Stimulated activated naive CD8-positive, alpha-beta T cell treated with anti-CD3 and anti-CD28 coated beads, Interleukin-15, amount 100 ng/mL, for 72 hours (primary cell): ENCODE measurements at places on chromosomes 7 and 10.

DNA sequence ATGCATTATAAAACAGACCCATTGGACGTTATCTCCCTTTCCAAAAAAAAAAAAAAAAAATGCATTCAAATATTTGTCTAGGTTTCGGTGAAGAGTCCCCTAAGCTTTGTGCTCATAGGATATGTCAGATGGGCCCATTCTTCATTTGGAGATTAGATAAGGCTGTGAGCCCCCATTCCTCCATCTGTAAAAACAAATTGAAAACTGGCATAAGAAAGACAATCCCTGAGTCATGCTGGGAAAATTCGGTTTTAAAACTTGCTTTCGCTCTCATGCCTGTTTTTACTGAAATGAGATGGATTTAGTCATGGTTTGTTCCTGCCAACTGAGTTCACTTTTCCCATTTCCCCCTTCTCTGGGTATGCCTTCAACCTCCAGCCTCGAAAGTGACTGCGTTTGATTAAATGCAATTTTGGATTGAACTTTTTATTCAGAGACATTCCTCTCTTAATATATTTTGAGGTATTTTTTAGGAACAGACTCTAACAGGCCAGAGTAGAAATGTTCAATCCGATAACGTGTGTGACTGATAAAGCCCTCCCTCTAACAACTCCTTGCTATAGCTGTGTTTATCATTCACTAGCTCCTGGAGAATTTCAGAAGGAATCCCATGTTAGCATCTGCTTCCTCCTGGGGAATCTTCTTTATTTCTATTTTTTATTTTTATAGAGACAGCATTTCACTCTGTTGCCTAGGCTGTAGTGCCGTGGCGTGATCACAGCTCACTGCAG lies 190.9 kb upstream of the LYZL2 start:
- no peak for DNase-seq

- DNase-seq: no peak
These were observed 17.6 kb downstream of the INTS1 start for GRCh38 chr7:1486571-1486970.

DNA sequence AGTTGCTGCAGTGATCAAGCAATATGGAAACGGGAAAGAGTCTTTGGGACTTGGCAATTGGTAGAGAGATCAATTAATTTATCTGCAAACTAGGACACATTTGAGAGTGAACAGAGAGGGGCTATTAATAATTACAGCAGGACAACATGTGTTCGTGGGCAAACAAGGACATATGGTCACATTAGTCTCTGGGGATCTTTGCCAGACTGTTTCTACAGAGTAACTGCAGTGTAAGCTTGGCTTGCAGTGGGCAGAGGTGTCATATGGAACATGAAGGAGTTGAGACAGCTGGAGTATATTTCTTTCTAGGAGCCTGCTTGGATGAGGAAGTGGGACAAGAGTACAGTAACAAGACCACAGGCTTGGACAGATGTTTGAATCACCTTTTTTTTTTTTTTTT lies 232.1 kb upstream of the LYZL1 start:
- DNase-seq: no peak

- no peak for DNase-seq
These were observed 23.7 kb downstream of the KCNH2 start for GRCh38 chr7:150954201-150954985.

- DNase-seq: no peak
These were observed 294.4 kb upstream of the MKI67 start for GRCh38 chr10:128420623-128421022.

DNA sequence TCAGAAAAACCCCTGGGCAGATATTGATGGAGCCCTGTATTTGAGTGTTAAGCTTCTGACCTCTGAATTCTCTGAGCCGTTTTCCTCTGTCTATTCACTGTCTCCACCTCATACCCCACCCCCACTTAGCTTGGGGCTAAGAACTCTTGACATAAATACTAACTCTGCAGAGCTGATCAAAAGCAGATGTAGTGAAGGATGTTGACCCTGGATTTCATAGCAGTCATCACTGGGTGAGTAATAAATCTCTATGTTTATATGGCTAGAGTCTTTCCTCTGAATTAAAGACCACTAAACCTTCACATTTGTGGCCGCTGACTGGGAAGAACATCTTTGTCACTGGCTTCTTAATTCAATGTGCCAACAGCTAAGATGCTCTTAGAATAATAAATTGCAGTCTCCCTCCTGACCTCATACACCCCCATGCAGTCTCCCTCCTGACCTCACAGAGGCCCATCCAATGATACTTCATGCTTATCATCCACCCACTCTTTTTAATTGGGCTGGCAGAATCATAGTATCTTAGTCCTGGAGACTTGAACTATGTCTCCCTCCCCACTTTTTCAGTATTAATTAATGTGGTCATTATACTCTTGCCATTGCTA lies 78.0 kb upstream of the MACROH2A2 start:
- DNase-seq: no peak

DNA sequence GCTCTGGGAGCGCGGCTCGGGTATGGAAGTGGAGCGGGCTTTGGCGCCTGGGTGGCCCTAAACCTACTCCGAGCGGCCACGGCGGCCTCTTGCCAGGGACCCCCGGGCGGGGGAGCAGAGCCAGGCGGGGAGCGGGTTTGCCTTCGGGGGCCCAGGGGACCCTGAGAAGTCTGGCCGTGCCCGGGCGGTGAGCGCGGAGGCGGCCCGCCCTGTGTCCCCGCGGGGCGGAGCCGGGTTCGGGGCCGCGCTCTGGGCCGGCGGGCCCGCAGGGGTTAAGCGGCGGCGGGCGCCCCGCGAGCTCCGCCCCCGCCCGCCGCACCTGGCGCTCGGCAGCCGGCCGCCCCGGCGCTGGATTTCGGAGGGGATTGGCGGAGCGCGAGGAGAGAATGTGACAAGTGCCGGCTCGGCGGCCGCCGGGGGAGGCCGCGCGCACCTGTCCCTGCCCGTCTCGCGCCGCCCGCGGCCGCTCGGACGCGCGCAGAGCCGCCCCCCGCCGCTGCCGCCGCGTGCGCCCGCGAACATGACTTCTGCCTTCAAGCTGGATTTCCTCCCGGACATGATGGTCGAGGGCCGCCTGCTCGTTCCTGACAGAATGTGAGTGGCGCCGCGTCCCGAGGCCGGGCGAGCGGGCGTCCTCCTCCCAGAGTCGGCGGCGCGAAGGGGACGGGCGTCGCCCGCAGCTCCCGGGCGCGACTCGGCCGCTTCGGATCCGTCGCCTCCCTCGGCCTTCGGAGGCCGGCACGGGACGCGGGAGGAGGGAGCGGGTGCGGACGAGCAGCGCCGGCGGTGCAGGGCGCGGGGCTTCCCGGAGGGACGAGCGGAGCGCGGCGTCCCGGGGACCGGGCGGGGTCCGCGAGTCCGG lies at the start of gene CELF2:
CELF2 (plus strand) TSS at position 303 of the 862 bp plus-strand sequence; CDS start at position 521, 218 bp downstream.
- peak; percentile 63 for DNase-seq

- DNase-seq: peak; percentile 55
These were observed 43.5 kb downstream of the YKT6 start for GRCh38 chr7:44244282-44244681.

DNA sequence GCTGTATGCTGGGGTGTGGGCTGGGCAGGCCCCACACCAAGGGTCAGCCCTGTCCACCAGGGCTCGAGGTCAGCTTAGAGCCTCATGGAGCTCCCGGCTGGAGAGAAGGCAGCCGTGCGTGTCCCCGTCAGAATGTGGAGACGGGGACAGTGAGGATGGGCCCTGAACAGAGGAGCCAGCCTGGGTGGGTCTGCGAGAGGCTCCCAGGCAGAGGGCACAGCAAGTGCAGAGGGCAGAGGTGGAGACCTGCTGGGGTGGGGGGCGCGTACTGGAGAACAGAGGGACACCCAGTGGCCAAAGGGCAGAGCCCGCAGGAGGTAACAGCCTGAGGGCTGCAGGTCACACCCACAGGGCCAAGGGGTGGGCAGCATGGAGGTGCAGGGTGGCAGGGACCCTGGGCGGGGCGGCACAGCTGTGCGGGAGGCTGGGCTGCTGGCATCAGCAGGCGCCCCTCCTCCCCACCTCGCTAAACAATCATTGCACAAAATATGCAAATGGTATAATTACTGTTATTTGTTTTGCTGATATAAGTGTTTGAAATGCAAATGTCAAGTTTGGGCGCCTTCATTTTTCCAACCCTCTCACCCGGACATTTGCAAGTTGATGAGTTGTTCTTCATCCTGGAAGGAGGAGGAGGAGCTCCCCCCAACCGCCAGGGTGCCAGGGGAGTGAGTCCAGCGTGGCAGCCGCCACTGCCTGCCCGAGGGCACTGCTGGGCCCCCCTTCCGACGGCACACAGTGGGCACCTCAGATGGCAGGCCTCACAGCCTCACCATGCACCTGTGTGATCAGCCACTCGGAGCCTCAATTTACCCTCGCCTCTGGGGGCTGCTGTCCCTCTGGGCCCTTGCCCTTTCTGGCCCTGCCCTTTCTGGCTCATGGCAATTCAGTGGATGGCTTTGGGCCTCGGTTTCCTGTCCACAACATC lies 35.0 kb downstream of the ELFN1 start:
- DNase-seq: no peak

GRCh38 chr7:2257651-2258050 lies 15.6 kb downstream of the NUDT1 start:
- DNase-seq: no peak

DNA sequence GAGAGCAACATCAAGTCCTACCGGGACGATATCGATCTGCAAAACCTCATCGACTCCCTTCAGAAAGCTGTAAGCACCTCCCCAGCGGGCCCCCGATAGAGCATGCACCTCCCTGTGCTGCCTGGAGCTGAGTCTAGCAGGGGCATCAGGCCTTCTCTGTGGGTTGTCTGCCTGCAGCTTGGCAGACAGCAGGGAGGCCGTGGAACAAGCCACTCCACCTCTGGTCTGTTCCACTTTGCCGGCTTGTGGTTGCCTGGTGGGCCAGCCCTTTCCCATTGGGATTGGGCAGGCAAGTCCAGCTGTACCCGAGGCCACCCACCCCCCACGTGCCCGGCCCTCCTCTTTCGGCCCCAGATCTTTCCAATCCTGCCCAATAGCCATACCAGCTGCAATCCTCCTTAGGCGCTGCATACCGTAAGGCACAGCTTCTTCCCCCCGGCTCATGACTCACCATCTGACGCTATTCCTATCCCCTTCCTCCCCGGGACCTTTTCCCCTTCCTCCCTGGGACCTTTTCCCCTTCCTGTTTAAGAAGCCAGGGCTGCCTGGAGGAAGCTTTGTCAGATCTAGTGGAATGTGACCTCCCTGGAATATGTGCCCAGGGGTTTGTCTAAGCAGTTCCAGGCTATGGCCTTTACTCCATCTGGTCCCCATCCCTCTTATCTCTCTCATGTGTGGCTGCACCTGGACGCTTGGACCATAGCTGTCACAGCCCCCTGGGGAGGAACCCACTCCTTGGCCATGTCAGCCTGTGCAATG lies 28.1 kb upstream of the SH2D4B start:
- no peak for DNase-seq

- no peak for DNase-seq
These were observed 45.4 kb upstream of the STOX1 start for GRCh38 chr10:68781613-68782574.

- DNase-seq: no peak
These were observed 118.2 kb upstream of the DPP6 start for GRCh38 chr7:153934048-153934447.

GRCh38 chr7:12210179-12211053 lies 678 bp upstream of the TMEM106B start:
- DNase-seq: no peak

GRCh38 chr7:50308532-50309385 lies 4.2 kb downstream of the IKZF1 start:
- DNase-seq: peak; percentile 61

- DNase-seq: no peak
These were observed 9.5 kb downstream of the OGDHL start for GRCh38 chr10:49752584-49752983.

DNA sequence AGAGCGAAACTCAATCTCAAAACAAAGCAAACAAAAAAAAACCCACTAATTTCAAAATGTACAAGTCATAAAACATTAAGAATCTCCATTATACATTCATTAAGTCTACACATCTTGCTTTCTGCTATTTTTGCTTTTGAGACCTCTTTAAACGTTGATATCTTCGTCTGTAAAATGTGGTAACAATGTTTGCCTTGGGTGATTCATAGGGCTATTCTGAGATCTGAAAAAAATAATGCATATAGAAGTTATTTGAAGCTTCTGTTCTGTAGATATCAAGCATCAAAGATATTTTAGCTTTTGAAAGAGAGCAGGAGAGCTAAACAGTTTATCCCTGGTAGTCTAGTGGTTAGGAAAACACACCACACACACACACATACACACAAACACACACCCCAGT lies 158.1 kb upstream of the PLXDC2 start:
- no peak for DNase-seq
